Upper lobe of right lung (tissue), 1 donor: ENCODE measurements at places on chromosomes 7 and 10. TPM values are rescaled to one million over a fixed set of nuclear protein-coding genes. Genes with fewer than 3 reads are reported as not detected.

The PRPS1L1 gene
- not detected for total RNA-seq

The FAM25G gene
- not detected for total RNA-seq

GRCh38 chr10:72906446-72906845, 12.9 kb downstream of the OIT3 start:
- no peaks in the 10 kb centered on the region for H3K4me1 ChIP-seq
- no peak overlapping the region for H3K4me3 ChIP-seq
- H3K27ac ChIP-seq, result no peak overlapping the region
- no peaks in the 10 kb centered on the region for H3K36me3 ChIP-seq
- DNase-seq, result no peak

DNA sequence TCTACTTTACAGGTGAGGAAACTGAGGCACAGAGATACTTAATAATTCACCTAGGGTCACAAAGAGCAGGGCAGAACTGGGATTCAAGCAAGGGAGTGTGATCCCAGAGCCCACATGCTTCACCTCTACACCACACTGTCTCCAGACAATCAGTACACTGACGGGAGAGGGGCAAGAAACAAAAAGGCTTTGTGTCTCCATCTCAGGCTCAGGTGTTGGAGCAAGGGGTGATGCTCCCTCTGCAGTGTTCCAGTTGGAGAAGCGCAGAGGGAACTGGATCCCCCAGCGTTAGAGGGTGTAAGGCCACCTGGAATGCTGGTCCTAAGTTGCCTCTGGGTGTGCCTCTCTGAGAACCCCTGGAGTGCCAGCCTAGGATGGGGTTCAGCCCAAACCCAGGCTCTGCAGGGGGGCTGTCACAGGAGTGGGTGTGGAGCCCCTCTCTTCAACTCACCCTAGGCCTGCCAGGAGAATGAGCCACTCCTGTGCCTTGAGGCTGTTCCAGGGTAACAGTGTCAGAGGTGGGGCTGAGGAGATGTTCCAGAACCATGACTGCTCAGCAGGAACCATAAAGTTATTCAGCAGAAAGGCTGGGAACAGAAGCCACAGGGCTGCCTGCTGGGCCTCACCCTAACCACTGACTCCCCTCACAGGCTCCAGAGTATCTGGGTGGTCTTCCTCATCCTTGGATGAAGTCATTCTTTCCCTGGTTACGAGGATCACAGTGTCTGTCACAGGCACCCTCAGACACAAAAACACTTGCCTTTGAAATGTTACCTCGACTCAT, 5.5 kb downstream of the RBP4 start:
- no peaks in the 10 kb centered on the region for H3K36me3 ChIP-seq
- H3K4me3 ChIP-seq, result no peak overlapping the region
- no peak for DNase-seq
- no peak overlapping the region for H3K27ac ChIP-seq
- H3K27me3 ChIP-seq, result peaks cover 5% of the 10 kb centered on the region

The GIMAP1 gene
- 13.0 TPM for total RNA-seq

- H3K27me3 ChIP-seq, result no peaks in the 10 kb centered on the region
- H3K4me1 ChIP-seq, result no peaks in the 10 kb centered on the region
These were observed 296.4 kb downstream of the DGKB start for GRCh38 chr7:14606101-14606500.
